ENCODE measurements at places on chromosomes 7 and 10.

- no peak for DNase-seq
Observed at GRCh38 chr10:78405231-78405630, 371.6 kb downstream of the RPS24 start.

DNA sequence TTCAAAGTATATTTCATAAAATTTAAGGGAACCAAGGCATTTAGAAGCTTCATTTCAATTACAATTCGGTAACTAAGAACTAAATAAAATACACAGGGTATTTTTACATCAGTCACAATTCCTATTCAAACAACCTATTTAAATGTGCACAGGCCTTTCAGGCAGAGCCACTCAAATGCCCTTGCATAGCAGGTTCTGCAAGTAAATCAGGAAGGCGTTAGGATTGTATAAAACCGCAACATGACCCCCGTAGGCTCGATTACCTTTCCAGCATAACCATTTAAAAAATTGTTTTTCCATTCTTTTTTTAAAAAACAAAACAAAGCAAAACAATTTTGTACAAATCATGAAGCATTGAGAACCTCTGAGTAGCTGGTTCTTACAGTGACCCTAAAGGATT is 289.9 kb upstream of the SP8 start:
- no peak for DNase-seq

GRCh38 chr7:89334797-89335196 is 539.3 kb upstream of the TEX47 start:
- DNase-seq: no peak

DNA sequence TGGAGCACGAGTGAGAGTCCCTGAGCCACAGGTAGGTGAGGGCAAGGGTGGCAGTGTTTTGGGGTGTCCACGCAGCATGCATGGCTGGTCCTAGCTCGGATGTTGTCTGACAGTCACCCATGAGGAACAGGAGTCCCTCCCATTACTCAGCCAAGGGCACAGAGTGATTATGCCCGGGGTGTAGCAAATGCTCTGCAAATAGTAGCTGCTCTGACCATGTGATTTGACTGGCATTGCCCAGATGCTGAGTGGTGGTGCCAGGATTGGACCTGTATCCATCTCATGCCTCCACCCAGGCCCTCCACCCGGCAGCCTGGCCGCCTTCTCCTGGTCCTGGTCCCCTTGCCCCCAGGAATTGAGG is 150.8 kb downstream of the GRK5 start:
- no peak for DNase-seq

GRCh38 chr7:151351967-151352366 is 10.4 kb downstream of the NUB1 start:
- DNase-seq: no peak

- DNase-seq: no peak
Observed at GRCh38 chr7:21544303-21544656, 1.4 kb downstream of the DNAH11 start.

- no peak for DNase-seq
Observed at GRCh38 chr10:98101366-98101765, 33.1 kb upstream of the R3HCC1L start.

- no peak for DNase-seq
Observed at GRCh38 chr7:26372249-26372648, 80.6 kb downstream of the SNX10 start.

DNA sequence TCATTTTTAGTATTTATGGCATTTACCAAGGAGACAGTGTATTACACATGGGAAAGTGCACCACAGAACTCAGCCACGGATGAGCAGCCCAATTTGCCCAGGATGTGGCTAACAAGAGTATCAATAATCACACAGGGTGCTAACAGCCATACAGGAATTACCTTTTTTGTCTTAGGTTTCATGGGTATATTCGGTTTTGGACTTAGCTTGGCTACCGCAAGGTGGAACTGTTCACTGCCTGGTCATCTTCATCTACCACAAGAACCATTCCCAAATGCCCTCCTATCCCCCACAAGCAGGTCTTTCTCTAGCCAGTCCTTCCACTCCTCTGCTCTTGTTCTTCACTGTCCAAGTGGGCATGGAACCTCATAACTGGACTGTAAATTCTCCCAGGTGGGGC is 6.0 kb downstream of the PDLIM1 start:
- no peak for DNase-seq

Measured in hematopoietic multipotent progenitor cell treated with erythropoietin and hydrocortisone succinate and interleukin-3 and kit ligand, for 15 days (in vitro differentiated cells).